ENCODE measurements at places on chromosomes 3 and 15.

DNA sequence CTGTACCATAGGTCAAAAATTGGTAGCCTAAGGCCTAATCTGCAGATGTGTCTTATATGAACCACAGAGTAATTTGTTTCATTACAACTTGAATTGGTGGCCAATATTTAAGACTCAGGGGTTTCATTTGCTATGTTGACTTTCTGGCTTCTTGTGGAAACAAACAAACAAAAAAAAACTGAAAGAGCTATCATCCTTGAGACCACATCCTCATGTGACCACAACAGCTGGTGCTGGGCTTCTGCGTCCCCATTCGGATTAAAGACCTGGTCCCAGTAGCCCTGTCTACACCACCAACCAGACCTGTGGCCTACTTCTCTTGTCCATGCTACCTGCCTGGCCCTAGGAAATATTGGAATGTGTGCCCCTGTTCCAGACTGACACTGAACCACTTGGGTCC, 61.7 kb downstream of the STRIT1 start:
- no peak for DNase-seq

DNA sequence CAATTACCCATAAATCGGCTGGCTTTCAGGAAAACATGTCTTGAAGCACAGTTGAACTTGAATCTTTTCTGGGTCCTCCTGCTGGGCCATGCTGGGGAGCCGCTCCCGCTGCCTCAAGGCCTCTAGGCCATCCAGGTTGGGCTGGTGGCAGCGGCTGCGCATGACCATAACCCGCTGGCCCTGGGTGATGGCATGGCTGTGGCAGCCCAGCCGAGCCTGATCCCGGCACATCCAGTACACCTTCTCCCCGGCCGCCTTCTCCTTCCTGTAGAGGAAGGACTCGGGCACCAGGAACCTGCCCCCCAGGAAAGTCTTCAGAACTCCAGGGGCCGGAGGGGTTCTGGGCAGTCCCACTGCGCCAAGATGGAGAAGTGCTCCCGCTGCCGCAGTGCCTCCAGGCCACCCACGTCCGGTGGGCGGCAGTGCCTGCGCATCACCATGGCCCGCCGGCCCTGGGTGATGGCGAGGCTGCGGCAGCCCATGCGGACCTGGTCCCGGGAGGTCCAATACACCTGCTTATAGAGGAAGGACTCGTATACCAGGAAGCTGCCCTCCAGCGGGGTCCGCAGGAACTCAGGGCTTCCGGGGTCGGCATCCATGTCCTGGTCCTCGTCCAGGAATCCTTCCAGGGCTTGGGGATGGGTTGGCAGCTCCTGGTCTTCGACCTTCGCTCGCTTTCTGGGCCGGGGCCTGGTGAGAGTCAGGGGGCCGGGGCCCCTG, 84.3 kb upstream of the FXR1 start:
- no peak for DNase-seq

DNA sequence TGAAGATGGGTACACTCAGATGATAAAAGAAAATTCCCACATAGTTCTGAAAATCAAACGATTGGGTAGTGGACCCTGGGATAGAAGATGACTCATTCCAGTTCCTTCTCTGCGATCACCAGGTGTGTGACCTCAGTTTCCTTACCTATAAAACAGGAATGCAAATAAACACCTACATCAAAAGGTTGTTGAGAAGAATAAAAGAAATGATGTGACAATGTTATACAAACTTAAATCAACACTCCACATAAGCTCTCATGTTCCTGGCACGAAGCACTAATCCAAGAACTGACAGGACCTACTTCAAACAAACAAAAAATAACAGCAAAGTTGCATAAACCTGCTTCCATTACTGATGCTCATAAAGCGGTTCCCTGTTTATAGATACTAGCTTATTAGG, 69.2 kb downstream of the RORA start:
- DNase-seq: no peak

- no peak for DNase-seq
These were observed 82.0 kb downstream of the TFRC start for GRCh38 chr3:195999896-196000295.

GRCh38 chr3:190595179-190595795, 81.4 kb downstream of the IL1RAP start:
- DNase-seq: no peak
